ENCODE measurements at places on chromosomes 3 and 15. TPM values are rescaled to one million over a fixed set of nuclear protein-coding genes. Genes with fewer than 3 reads are reported as not detected.

The FBXO40 gene
- total RNA-seq, result not detected

DNA sequence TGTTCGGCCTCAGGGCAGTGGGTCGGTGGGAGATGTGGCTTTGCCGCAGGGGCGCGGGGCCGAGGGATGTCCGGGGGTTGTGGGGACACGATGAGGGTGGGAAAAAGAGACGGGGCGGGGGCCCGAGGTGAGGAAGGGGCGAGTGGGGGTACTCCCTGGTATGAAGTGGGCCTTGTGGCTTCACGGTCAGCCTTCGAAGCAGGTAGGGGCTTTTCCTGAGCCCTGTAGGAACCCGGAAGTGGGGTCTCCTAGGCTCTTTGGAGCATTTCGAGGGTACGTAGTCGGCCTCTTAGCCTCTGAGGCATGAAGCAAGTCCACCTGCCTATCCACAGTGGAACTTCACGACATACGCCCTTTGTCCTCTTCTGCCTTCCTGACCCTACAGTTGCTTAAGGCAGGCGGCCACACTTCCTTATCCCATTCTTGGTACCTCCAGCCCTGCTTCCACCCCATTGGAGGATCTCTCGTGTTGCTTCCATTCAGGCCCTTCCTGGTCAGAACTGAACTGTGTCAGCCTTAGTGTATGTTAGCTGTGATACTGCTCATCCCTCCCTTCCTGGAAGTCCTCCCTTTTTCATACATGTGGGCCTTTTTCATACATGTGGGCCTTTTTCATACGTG lies 389 bp downstream of the ARPC4 start:
- DNase-seq, result peak; percentile 56

The ZMYND10 gene
- total RNA-seq, result 0.51 TPM

The C3orf38 gene
- total RNA-seq, result 17.9 TPM

The MTMR10 gene
- 88.5 TPM for total RNA-seq

DNA sequence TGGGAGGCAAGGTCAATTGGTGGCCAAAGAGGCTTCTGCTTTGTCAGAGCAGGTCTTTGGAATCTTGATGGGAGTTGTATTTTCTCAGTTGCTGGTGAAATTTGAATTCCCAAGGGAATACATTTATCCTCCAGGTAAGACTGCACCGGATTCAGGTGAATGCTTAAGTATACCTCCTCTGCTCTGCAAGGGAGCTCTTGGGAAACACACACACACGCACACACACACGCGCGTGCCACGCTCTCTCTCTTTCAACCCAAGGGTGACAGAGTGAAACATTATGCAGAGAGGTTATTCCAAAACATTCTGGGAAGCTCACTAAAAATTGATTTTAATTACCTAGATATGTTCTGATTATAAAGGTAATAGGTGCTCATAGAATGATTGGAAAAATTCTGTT lies 33.7 kb downstream of the ST6GAL1 start:
- DNase-seq, result no peak

The HYPK gene
- 19.7 TPM for total RNA-seq

DNA sequence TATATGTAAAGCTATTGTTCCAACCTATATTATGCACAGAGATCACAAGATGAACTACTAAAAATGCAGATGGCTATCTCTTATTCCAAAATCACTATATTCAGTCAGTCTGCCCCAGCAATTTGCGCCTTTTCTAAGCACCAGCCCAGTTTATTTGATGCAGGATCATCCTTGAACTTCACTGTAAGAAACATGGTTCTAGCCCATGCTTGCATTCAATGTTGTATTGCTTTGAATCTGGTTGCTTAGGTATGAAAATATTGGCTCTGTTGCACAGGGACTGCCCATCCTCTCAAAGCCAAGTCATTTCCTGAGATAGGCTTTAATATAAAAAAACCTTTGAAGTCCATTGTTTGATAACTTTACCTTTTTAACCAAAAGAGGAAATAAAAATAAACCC lies 170.5 kb upstream of the LRIG1 start:
- peak; percentile 16 for DNase-seq

GRCh38 chr3:132652640-132653270 lies 6.9 kb downstream of the ACAD11 start:
- DNase-seq, result no peak

GRCh38 chr3:102972350-102972749 lies 537.5 kb downstream of the ZPLD1 start:
- no peak for DNase-seq

DNA sequence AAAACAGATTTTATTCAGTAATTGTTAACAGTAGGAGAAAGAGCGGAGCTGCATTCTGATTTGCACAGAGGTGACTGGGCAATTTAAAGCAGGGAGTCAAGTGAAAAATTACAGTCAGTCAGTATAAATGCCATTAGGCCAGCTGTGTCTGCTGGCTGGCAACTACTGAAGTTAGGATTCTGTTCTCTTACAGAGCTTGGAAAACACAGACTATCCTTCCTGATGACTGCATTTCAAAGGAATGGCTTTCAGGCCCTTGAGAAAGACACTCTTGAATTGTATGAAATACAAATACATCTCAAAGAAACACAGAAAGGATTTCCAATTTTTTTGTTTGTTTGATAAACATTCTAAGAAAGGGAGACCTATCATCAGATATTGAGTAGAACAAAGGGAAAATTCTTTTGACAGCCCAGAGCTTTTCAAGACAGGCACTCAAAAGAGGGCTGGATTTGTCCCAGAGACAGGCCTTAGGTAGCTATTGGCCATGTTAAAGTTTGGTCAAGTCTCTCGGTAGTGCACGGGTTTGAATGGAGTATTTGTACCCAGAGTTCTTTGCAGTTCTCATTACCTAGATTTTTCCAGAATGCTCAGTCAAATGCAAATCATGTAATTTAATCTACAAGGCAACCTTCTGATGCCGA lies 551.2 kb upstream of the CCDC54 start:
- peak; percentile 41 for DNase-seq

DNA sequence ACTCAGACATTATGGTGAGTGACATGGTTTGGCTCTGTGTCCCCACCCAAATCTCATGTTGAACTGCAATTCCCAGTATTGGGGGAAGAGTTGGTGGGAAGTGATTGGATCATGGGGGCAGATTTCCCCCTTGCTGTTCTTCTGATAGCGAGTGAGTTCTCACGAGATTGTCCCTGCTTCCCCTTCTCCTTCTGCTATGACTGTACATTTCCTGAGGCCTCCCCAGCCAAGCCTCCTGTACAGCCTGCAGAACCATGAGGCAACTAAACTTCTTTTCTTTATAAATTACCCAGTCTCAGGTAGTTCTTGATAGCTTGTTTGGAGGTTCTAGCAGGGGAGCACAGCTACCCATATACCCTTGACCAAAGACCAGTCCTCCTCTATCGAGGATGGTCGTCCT lies 45.9 kb downstream of the ADAM10 start:
- DNase-seq, result no peak

The C2CD4A gene
- total RNA-seq, result 1.1 TPM

DNA sequence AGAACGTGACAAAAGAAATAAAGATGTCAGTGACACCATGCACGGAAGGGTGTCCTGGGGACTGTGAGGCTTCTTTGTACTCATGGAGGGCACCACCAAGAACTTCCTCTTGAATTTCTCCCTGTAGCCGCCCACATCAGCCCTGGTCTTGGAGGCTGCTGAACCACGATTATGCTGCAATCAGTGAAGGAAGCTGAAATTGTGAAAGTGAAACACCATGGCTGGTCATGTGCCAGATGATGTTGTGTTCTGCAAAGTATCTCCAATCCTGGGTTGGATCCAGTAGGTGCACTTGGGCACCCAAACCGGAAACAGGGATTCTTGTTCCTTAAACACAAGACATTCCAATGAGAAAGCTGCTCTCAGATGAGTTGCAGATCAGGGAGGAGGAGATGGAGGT lies 104.4 kb upstream of the GOLGA6L6 start:
- DNase-seq, result no peak

The REC114 gene
- total RNA-seq, result not detected

DNA sequence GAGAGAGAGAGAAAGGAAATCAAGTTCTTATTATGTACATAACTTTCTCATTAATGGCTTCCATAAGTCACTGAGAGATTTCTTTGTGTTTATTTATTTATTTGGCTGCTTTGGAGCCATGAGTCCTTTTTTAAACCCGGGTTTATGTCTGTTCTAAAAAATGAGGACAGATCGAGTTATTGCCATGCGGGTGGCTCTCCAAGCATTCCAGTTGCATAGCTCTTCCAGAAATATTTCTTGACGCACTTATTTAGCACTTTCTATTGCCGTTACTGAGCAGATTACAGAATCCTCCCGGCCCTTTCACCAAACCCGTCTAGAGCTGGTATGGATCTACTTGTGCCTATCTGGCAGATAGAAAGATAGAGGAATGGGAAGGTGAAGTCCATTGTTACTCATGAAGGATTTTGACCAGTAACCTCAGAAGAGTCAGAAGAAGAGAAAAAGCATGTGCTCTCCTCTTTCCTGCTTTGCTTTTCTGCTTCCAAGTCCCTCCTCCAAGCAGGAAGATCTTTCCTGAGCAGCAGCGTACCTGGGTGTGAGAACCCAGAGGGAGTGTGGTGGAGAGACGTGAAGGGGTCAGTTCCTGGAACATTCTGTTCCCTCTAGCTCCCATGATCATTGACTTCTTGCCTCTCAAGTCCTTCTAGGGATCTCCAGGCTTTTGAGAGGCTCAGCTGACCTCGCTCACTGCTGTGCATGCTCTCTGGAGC lies 112.8 kb downstream of the LPP start:
- DNase-seq, result peak; percentile 23

- no peak for DNase-seq
These were observed 37.3 kb downstream of the SLCO2A1 start for GRCh38 chr3:133992381-133992780.

DNA sequence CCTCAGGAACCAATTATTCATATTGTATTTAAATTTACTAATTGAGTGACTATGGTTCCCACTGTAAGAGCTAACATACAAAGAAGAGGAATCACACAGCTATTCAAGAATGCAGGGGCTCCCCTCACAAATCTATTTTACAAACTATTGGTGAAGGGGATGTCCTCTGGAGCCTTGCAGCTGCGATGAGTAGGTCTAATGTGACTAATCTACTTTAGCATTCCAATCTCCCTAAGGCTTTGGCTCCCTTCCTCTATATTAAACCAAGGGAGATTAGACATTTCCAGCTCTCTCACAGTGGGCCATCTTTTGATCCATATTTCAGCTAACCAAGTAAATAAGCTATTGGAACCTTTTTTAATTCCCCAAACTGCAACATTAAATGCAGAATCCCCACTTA lies 514.2 kb upstream of the BCHE start:
- DNase-seq, result no peak

The COPG1 gene
- total RNA-seq, result 202 TPM

DNA sequence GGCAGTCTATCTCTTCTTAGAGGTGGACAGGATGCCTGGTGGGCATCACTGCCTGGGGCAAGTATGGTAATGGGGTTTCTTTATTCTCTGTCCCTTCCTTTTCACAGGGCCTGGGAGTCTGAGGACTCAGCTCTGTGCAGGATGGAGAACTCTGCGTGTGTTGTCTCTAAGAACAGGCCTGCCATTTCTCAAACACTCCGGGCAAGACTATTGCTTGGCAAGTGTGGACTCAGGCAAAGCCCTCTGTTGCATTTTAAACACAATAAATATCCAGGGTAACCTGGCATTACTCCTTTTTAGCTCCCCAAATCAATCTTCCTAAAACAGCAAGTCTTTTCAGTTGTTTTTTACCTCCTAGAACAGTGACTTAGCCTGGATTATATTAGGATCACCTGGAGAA lies 185.1 kb upstream of the ROPN1 start:
- no peak for DNase-seq

The GTF2A2 gene
- 128 TPM for total RNA-seq

DNA sequence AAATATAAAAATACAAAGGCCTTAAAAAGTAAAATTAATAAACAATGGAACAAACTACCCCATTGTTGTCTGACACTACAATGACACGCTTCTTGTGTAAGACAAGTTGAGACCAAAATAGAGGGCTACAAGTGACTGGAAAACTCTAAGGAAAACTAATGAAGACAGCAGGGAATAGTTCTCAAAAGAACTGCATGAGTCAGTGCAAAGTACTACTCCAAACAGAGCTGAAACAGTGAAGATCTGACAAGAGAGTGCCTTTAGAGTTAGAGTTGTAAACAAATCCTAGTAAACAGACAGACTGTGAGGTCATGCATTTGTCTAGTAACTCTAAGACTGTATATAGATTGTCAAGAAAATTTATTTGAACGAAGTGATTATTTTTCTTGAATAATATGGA lies 233.9 kb downstream of the BBX start:
- no peak for DNase-seq

The CD96 gene
- not detected for total RNA-seq

- DNase-seq, result no peak
These were observed 16.3 kb upstream of the ATP10A start for GRCh38 chr15:25879438-25879837.

- DNase-seq, result peak; percentile 77
These were observed 62.6 kb upstream of the SLC2A2 start for GRCh38 chr3:171088964-171089754.

Measured in endothelial cell of umbilical vein (primary cell).